ENCODE measurements at places on chromosomes 6 and 20.
A peak's percentile ranks its signal among the peaks of the same experiment; 100 is the strongest.

DNA sequence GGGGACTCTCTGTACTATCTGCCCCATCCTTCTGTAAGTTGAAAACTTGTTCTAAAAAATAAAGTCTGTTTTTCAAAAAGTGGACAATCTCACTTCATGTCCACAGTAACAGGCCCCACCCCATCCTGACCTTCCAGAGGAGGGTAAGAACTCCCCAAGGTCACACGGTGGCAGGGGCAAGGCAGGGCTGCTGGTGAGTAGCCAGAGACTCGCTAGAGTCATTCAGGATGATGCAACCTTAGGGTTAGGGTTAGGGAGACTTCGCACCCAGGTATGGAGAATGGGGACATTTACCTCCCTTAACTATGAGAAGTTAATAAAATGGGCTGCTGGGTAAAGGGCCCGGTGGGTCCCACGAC lies 15.4 kb downstream of the PEDS1 start:
- no peak for DNase-seq

DNA sequence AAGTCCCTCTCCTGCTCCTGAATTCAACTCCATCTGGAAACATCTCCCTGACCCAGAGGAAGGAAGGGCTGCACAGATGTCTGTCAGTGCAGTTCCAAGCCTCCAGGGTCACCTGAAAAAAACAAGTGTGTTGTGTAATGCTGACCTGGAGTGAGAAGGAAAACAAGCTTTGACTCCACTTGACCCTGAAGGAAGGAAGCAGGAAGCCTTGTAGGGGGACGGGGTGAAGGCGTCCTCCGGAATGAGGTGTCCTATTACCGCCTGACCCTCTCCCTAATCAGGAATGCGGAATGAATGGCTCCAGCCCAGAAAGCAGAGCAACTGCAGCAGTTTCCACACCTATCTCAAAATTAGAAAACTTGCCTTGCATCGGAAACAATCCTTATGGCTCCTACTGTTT lies 13.9 kb upstream of the ADGRF5 start:
- DNase-seq: no peak

- DNase-seq: no peak
Measured at GRCh38 chr20:50037123-50037522, 54.3 kb downstream of the SNAI1 start.

DNA sequence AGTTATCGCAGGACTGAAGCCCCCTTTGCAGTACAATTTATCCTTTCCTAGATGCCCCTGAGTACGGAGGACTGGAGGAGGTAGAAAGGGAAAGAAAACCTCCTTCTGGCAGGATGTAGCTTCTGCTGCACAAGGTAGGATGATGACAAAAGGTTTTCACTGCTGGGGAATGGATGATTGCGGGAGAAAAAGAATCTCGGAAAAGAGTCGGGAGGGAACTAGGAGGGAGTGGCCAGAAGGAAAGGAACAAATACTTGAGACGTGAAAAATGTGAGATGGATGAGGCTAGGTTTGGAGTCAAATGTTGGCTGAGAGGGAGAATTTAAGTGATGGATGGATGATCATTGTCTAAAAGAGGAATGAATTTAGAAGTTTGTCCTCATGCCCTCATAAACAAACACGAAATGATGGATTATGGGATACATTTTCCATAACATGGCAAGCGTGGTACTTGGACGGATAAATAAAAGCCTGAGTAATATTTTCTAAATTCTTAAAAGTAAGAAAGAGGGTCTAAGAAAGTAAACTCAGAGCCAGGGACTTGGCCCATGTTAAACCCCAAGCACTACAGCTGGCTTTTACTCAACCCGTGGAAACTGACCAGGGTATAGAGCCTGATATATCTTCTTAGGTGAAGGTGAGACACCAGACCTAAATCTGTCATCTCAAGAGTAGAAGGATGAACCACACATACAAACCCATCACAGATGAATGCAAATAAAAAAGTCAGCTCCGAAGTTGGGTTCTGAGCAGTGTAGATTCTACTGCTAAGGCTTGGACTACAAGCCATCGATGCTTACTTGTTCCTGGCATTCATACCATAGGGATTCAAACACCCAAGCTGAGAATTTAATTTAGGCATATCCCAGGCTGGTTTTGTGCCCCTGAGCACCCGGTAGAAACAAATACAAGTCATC lies 72.4 kb downstream of the HFE start:
- DNase-seq: no peak

- no peak for DNase-seq
Measured at GRCh38 chr20:36435592-36436541, 105.5 kb upstream of the MYL9 start.

GRCh38 chr6:136365776-136366354 lies 76.2 kb upstream of the BCLAF1 start:
- no peak for DNase-seq

DNA sequence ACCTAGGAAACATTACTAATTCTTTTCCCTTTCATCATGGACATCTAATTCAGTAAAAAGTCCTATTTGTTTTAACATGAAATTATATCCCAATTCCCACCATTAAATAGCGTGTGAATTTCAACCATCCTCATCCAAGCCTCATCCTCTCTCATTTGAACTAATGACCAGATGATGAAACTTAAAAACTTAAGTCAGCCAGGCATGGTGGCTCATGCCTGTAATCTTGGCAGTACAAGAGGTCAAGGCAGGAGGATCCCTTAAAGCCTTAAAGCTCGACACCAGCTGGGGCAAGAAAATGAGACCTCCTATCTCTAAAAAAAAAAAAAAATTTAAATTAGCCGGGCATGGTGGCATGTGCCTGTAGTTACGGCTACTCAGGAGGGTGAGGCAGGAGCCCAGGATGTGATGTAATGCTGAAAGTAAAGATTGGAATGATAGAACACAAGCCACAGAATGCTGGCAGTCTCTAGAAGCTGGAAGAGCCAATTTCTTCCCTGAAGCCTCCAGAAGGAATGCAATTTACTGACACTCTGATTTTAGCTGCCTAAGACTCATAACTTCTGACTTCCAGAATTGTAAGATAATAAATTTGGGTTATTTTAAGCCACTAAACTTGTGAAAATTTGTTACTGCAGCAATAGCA lies 27.1 kb upstream of the HAO1 start:
- DNase-seq: no peak

GRCh38 chr6:137246791-137247202 lies 27.6 kb upstream of the IFNGR1 start:
- no peak for DNase-seq

- no peak for DNase-seq
Measured at GRCh38 chr6:63058601-63059000, 152.7 kb upstream of the FKBP1C start.

- DNase-seq: no peak
Measured at GRCh38 chr20:35564905-35565304, 23.0 kb downstream of the ERGIC3 start.

- DNase-seq: no peak
Measured at GRCh38 chr6:91486200-91486599, 899.3 kb upstream of the MAP3K7 start.

- no peak for DNase-seq
Measured at GRCh38 chr6:129895692-129896091, 34.6 kb upstream of the TMEM244 start.

DNA sequence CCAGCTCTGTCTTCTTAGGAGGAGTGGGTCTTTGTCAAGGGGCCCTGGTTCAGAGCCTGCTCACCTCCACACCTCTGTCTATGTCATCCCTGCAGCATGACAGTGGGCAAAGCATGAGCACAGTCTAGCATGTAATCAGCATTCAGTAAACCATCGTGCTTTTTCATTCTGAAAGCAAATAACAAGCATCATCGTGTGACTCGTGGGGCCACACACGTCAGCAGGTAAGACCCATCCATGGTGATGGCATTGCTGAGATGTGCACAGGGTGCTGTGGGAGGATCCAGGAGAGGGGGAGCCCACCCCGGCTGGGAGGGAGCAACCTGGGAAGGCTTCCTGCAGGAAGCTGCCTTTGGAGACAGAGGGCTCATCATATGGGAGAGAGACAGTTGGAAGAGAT lies 106.7 kb downstream of the TMEM242 start:
- DNase-seq: no peak

DNA sequence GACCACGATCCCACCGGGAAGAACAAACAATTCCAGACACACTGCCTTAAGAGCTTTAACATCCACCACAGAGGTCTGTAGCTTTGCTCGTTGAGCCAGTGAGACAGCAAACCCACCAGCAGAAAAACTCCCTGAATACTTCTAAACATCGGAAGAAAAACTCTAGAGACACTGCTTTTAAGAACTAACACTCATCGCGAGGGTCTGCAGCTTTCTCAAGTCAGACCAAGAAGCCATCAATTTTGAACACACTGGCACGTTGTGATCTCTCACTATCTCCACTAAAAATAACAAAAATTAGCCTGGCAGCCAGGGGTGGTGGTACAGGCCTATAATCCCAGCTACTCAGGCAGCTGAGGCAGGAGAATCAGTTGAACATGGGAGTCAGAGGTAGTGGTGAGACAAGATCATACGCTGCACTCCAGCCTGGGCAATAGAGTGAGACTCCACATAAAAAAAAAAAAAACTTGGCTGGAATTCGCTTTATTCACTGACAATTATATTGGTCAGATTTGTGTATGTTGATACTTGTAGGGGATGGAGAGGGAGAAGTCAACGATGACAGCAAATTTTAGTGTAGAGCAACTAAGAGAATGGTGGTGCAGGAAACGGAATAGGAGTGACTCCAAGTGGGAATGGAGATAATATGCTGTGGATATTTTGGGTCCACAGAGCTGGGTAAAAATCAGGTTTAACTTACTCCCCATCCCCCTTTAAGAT lies 860 bp upstream of the TMEM14C start:
- DNase-seq: no peak

DNA sequence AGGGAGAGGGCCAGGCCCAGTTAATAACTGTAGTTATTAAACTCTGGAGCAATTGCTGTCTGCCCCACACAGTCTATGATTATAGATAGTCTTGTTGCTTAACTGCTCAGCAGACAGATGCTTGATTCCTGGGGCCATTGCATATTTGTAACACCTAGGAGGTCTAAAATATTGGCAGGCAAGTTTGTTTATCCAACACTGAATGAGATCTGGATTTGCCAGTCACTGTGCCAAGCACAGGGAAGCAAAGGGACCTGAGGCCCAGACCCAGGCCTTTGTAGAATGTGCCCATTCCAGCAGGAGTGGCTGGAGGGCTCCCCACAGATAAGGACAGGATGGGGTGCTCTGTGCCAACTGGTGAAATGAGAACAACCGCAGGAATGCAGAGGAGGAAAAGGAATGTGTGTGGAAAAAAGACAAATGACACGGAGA lies 17.6 kb upstream of the ENTPD6 start:
- DNase-seq: no peak

DNA sequence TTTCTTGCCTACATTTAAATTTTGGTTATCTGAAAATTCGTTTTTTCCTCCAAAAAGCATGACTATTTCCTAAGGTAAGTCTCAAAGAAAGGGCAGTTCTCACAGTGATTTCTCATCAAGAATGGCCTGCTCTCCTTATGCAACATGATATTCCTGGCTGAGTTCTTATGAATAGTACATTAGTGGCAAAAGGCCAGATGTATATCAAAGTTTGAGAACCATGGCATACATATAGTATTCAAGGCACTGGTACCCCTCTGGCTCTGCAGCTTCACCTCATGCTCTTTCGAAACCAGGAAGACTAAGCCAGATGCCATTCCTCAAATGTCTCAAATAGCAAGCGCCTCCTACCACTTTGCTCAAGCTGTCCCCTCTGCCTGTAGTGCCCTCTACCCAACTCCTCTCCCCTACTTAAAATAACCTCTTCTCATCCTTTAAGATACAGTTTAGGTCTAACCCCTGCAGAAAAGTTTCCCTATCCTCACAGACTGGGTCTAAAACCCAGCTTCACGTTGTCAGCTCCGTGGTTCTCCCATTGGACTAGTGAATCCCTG lies 280.3 kb downstream of the HACE1 start:
- no peak for DNase-seq

GRCh38 chr20:4973330-4974097 lies 27.8 kb downstream of the SLC23A2 start:
- peak; percentile 62 for DNase-seq

GRCh38 chr6:116298973-116299372 lies 19.2 kb upstream of the TSPYL1 start:
- DNase-seq: no peak

DNA sequence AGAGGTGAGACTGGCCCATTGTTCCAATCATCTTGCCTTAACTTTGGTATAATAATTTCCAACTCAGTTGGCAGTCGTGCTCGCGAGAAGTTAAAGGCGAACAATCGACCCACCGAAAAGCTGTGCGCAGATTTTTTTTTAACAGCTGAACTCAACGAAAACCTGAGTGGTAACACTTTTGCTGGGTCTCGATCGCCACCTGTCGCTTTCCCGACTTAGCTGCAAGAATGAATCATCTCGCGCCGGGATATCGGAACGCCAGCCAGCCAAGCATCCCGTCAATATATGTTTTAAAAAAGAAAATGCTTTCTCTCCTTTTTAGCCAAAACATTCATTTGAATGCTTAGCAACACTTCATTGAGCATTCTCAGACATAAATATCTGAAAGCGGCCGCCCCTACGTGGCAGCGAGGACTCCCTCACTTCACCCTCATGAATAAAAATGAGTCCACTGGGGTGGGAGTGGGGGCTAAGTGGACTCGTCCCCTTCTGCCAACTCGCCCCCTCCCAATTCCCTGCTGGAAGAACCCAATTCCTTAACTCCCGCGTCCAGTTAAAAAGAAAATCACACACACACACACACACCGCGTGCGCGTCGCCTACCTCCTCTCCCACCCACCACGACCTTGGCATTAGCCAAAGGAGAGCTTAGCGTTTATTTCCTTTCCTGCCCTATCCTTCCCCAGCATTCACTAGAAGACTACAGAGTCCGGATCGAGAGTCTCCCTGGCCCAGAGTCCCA lies 1.5 kb downstream of the COL12A1 start:
- DNase-seq: peak; percentile 88

- DNase-seq: no peak
Measured at GRCh38 chr20:7196481-7196880, 429.0 kb downstream of the BMP2 start.

GRCh38 chr20:6711951-6712649 lies 55.4 kb upstream of the BMP2 start:
- DNase-seq: peak; percentile 37

- no peak for DNase-seq
Measured at GRCh38 chr6:5234874-5235273, 25.9 kb downstream of the LYRM4 start.

DNA sequence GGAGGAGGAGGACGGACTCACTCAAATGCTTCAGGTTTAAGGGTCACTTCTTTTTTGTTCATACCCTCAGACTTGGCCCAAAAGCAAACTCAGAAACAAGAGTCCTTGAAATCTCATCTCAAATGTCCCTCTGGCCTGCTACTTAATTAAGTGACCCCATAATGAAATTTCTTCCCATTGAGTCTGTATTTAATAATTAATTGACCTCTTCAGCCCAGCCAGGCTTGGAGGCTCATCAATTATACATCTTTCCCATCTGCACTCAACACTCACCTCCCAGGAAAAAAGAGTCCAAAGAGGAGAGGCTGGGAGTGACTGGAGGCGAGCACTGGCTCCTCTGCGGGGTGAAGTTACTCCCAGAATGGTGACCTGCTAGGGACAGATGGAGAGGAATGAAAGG lies 90.5 kb upstream of the EYA2 start:
- no peak for DNase-seq

- no peak for DNase-seq
Measured at GRCh38 chr6:111118826-111119225, 31.5 kb downstream of the SLC16A10 start.

Data from HuH-7 (cell line).